ENCODE measurements at places on chromosomes 4 and X.

DNA sequence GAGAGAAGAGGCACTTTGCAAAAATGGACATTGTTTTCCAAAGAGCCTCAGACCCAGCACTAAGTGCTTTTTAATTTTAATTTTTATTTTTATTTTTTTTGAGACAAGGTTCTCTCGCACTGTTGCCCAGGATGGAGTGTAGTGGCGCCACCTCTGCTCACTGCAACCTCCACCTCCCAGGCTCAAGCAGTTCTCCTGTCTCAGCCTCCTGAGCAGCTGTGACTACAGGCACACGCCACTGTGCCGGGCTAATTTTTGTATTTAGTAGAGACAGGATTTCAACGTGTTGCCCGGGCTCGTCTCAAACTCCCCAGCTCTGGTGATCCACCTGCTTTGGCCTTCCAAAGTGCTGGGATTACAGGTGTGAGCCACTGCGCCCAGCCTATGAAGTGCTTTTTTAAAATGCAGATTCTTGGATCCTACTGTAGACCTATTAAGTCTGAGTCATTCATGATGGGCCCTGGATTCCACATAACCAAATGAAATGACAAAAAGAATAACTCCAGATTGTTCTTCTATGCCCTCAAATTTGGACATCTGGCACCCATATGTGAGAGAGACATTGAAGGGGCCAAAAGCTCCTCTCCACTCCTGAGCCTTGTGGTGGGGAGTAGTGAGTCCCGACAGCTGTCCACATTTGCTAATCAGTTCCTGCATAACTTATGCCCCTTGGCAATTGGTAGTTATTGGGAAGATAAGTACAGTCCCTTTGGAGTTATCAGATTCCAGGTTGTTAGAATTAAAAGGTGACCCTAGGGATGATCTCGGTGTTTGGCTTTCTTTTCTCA is 3.6 kb downstream of the NOCT start:
- no peak for ATAC-seq

DNA sequence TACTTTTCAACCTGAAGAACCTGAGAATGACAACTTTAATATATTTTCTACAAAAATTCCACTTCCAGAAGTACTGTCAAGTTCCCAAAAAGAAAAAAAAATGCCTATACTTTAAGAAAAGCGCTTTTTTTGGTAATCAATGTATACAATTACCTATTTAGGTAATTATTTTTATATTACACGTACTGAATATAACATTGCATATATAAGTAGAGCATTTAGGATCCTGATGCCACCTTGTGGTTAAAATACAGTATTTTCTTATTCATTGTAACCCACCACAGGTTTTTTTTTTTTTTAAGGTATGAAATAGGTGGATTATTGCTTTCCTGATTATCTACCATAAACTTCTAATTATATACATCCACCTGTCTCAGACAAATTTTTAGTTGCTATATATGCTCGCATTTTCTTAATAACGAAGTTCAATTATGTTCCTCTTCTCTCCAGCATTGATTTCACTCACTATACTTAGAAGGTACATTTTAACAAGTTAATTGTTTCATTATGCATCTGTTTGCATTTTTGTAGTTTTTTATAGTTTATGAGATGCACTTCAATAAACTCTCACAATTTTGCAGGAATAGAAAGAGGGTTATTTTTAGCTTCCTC is 5.2 kb downstream of the MAP9 start:
- ATAC-seq: no peak

GRCh38 chr4:2599304-2599654 is 62.8 kb downstream of the FAM193A start:
- ATAC-seq: no peak

- no peak for ATAC-seq
Measured at GRCh38 chr4:175540732-175541131, 271.3 kb downstream of the GPM6A start.

GRCh38 chr4:153090670-153091385 is 113.4 kb upstream of the TRIM2 start:
- ATAC-seq: no peak

DNA sequence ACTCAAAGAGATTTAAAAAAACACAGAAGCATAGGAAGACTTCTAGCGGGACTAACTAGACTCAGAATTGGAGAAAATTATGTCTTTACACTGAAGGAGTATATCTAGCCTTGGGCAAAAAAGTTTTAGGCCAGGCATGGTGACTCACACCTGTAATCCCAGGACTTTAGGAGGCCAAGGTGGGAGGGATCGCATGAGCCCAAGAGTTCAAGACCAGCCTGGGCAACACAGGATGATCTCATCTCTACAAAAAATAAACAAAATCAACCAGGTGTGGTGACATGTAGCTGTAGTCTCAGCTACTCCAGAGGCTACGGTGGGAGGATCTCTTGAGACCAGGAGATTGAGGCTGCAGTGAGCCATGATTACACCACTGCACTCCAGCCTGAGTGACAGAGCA is 99.5 kb downstream of the NEUROG2 start:
- ATAC-seq: no peak

DNA sequence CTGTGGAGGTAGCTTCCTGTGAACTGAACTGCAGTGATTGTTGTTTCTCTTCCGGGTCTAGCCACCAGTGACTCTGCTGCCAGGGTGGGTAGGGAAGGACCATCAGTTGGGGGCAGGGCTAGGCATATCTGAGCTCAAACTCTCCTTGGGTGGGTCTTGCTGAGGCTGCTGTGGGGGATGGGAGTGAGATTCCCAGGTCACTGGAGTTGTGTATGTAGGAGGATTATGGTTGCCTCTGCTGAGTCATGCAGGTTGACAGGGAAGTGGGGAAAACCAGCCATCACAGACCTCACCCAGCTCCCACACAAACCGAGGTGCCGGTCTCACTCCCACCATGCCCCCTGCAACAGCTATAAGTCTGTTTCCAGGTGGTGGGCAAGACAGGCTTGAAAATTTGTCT is 1937.8 kb downstream of the PCDH7 start:
- ATAC-seq: no peak

DNA sequence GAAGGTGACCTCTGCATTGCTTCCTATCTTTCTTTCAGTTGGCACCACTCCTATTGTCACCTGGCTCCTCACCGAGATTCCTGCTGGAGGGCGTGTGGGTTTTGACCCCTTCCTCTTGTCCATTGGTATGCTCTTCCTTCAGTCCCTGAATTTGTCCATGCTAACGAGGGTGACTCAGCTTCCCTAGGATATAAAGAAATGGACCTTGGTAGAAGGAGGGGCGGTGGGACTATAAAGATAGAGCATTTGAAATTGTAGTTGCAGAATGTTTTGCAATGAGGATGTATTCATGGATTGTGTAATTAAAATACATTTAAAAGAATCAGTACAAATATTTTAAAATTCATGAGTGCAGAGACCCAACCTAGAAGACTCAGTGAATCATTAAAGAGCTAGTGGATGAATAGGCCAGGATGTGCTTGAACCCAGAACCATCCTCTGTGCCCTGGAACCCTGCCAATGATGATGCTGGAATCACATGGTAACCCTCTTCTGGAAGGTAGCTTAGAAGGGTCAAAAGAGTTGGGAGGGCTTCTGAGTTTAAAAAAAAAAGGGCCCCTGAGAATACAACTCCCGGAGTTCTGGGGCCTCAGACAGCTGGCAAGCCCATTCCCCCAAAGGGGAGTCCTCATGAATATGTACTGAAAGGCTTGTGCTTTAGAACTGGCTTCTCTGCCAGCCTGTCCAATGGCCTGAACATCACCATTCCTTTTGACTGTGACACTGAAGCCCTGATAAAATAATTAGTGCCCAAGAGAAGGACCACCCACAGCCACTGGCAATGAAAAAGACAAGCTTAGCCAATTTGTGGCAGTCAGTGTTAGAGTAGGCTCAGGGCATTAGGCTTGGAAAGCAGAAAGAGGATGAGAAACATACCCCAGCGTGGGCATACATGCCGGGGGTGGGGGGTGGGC is 8.0 kb downstream of the XPNPEP2 start:
- ATAC-seq: no peak

- ATAC-seq: no peak
Measured at GRCh38 chrX:27767387-27767786, 40.4 kb upstream of the MAGEB10 start.

- ATAC-seq: no peak
Measured at GRCh38 chr4:152351080-152351479, 184.8 kb downstream of the FBXW7 start.

DNA sequence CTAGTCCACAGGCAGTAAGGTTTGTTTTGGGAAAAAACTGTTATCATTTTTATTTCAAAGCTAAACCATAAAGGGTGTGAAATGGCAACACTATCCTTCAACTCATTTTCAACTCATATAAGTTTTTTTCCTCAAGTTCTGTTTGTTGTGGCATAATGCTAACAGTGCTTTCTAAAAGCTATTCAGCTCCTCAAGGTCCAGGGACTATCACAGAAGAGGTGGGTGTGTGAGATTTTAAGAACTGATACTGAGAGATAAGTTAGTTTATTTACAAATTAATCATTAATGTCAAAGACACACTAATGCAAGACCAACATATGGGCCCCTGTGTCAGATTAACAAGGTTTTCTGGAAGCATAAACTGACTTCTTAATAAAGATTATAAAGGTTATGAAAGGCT is 11.8 kb downstream of the UGT2B15 start:
- ATAC-seq: no peak

- no peak for ATAC-seq
Measured at GRCh38 chrX:110050901-110051300, 48.0 kb downstream of the TMEM164 start.

GRCh38 chr4:72208421-72209075 is 176.7 kb downstream of the NPFFR2 start:
- ATAC-seq: no peak

DNA sequence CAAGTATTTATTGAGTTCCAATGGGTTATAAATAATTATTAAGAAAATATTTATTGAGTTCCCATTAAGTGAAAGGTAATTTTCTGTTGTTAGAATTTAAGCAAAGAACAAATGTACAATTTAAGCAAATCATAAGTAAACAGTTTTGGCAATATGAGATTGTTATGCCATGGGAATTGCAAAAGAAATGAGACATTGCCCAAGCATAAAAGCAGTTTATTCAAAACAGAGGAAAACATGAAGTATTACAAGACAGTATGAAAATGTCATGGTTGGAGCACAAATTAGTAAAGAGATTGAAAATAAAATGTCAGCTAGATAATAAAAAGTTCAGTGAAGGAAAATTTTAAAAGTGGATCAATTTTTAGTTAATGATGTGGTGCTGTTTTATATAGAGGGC is 706.1 kb upstream of the EPHA5 start:
- ATAC-seq: no peak

- ATAC-seq: no peak
Measured at GRCh38 chr4:113878668-113879067, 100.8 kb downstream of the ARSJ start.

DNA sequence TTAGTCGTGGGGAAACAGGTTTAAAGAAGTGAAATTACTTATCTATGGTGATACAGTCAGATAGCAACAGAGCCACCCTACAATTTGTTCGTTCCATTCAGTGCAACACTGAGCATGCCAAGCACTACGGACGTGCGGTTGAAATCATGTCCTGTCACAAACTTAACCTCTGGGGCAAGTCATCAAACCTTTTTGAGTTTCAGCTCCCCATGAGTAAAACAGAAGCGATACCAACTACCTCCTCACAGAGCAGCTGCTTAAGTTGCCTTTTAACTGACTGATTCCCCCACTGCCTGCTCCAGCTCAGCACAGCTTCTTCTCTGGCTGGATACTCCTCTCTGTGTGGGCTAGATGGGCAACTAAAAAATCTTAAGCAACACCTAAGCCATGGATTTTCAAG is 36.0 kb downstream of the LHFPL1 start:
- peak; percentile 25 for ATAC-seq

DNA sequence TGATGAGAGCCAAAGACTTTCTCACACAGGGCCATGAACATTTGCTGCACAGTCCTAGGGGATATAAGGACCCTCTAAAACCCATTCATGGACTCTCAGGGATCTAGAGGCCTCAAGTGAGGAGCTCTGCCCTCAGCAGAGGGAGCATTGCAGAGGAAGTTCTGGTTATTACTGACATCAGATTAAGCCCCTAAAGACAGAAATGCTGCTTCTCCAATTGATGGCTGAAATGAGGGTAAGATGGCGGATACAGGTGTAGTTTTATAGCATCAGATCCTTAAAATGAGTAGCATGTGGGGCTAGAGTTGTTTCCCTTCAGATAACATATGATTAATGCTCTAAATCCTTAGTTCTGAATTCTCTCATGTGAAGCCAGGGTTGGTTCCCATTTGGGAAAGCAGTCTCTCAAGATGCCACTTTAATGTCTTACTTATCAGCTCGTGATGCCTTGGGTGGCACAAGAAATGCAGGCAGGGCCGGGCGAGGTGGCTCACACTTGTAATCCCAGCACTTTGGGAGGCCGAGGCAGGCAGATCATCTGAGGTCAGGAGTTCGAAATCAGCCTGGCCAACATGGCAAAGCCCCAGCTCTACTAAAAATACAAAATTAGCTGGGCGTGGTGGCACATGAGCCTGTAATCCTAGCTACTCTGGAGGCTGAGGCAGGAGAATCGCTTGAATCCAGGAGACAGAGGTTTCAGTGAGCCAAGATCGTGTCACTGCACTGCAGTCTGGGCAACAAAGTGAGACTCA is 7.9 kb downstream of the RHOH start:
- ATAC-seq: no peak
